ENCODE measurements at places on chromosomes 7 and 10.

- DNase-seq: no peak
Measured at GRCh38 chr7:95539426-95539825, 53.7 kb downstream of the ASB4 start.

- no peak for DNase-seq
Measured at GRCh38 chr7:45973725-45974532, 52.9 kb upstream of the IGFBP3 start.

DNA sequence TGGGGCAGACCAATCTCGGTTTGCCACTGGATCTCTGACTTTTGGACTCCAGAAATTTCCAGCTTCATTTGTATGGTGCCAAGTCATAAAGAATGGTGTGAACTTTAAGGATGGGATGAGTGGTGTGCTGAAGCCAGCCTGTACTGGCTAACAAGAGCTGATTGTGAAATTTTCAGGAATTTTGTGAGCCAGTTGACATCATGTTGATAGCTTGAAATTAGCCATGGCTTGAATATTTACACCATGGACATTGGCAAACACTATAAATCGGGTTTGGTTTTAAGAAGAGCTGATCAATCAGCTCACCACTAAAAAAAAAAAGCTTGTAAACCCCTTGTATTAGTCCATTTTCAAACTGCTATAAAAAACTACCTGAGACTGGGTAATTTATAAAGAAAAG is 14.1 kb upstream of the MYH16 start:
- DNase-seq: no peak

GRCh38 chr7:134669845-134670373 is 23.3 kb downstream of the BPGM start:
- peak; percentile 76 for DNase-seq

- no peak for DNase-seq
Measured at GRCh38 chr10:15879663-15880062, 19.4 kb upstream of the MINDY3 start.

GRCh38 chr7:153930696-153931095 is 121.5 kb upstream of the DPP6 start:
- no peak for DNase-seq

GRCh38 chr10:86747796-86748581 is 8.4 kb upstream of the BMPR1A start:
- no peak for DNase-seq

DNA sequence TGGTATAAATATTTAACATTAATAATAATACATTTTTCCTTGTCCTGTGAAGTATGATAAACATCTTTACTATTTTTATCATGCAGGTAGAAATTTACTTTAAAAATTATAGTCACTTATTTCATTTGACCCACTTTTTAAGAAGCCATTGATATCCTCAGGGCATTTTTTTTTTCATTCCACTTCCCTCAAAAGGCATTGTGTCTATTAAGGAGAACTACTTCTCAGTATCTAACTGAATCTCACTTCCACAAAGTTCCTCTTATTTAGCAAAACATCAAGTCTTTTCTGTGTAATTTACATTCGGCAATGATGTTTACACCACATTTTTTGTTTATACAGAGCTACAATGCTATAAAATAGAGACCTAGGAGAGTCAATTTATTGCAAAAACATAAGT is 388.2 kb upstream of the AKR1E2 start:
- no peak for DNase-seq

GRCh38 chr7:125278318-125278717 is 348.7 kb upstream of the POT1 start:
- no peak for DNase-seq

GRCh38 chr10:133511408-133511807 is 15.8 kb upstream of the CYP2E1 start:
- no peak for DNase-seq

- no peak for DNase-seq
Measured at GRCh38 chr7:30511973-30512662, 7.5 kb upstream of the GGCT start.

DNA sequence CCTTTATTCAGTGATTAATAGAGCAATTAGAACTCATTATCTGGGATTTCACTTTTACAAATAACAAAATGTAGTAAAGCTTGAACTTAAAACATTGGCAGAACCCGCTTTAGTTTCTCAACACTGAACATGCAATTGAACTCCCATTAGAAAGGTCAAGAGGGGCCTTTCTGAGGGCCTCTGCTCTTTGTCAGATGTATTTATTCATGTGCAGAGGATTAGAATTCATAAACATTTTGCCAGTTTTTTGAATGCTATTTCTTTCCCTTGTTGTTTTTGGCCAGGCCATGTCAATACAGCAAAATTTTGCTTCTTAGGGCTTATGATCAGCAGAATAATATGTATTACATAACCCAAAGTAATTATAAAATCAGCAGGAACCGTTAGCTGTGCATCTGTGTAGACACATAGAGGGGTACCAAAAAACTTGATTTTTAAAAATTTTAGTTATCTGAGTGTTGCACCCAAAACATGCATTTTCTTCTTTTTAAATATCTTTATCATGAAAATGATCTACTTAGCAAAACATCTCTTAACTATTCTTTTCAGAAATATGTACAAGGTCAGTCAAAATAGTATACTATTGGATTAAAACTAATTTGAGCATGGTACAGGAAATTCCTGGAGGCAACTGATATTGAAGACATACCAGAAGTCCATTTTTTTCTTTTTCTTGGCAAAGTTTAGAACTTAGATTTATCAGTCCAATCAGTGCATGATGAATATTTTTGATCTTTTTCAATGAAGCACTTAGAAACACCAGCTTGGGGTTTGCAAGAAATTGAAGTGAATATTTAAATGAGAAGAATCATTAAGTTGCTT is 177.5 kb downstream of the TWIST1 start:
- no peak for DNase-seq

DNA sequence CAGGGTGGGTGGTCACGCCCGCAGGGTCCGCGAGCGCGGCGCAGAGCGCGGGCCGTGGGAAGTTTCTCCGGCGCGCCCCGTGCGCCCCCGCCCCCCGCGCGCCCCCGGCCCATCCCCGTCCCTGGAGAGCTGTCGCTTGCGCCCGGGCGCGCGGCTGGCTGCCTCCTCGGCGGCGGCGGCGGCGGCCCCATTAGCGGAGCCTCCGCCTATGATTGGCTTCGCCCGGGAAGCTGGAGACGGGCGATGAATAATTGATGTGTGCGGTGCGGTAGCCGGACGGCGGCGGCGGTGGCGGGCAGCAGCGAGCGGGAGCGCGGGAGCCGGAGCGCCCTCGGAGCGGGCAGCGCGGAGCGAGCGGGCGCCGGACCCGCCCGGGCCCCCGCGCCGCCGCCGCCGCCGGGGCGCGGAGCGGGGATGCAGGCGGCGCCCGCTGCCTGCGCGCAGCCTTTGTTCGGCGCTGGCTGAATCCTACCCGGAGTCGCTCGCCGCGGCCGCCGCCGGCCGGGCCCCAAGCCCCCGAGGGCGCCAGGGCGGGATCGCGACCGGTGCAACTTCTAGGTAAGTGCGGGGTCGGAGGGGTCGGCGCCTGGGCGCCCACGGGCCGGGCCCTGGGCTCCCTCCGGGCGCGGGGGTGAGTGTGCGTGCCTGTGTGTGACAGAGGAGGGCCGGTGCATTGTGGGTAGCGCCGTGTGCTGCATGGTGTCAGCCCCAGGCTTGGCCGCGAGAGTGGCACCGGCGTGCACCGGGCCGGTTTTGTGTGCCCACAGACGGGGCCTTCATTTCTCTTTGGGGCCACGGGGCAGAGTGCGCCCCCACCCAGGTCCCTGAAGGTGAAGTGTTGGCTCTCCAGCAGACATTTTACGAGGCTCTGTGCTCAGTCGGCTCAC is 103.8 kb upstream of the PPIF start:
- DNase-seq: no peak

DNA sequence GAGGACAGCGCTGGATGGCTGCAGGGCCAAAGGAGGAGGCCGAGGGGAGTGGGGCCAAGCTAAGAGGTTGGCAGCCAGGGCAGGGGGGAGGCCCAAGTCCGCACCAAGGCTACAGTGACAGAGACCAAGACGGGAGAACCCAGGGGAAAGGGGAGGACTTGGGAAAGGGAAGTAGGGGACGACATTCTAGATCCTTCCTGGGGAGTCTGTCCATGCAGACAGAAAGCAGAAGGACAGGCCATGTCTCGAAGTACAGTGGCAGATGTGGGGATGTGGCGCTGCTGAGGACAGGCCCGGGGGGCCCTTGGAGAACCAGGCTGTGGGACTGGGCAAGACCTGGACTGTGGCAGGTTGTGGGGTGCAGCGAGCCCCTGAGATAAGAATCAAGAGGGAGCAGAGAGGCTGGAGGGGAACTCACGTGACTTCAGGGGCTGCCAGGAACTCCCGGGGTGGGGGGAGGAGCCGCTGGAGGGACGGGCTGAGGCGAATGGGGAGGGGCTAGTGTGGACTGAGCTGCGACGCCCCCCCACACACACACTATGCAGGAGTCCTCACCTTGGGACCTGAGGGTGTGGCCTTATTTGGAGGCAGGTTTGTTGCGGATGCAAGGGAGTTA is 68.5 kb upstream of the TNRC18 start:
- DNase-seq: no peak

DNA sequence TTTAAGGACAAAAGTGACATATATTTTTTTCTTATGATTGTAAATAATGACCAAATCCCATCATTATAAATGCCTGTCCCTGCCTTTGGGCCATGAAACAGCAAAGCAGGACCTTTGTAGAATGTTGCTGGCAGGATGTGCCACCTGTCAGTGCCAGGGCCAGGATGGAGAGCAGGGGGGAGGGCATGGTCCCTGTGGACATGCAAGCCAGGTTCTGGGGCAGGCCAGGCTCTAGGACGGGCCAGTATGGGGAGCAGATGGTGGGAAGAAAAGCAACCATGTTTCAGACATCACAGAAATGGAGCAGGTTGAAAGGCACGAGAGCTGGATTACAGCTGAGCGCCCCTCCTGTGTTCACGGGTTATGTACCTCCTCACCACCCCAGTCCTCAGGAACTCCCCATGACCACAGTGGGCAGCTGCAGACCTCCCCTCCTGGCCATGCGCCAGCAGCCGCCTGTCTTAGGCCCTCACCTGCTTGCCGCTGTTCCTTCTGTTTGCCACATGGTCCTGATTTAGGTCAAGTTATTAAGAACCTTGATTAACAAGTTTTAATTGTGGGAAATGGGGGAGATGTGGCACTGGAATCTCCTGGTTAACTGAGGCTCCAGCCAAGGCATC is 210.4 kb downstream of the PAXIP1 start:
- DNase-seq: no peak

GRCh38 chr7:50336894-50337703 is 32.6 kb downstream of the IKZF1 start:
- DNase-seq: no peak

DNA sequence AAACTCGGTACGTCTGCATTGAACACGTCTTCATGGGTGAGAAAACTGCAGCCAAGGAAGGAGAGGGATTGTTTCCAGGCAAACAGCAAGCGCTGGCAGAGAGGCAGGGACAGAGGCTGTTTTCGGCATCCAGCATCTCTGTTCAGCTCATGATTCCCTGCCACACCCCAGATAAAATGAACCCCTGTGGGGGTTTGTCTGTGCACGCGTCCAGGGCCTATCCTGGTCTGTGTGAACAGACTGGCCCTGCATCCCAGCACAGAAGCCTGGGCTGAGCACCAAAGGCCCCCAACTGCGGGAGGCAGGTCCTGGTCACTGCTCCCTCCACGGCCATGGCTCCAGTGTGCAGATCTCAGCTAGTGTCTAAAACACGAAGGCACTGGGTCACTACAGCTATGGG is 83.3 kb upstream of the FAM20C start:
- no peak for DNase-seq

- no peak for DNase-seq
Measured at GRCh38 chr7:138885383-138886147, 87.6 kb upstream of the ATP6V0A4 start.

- DNase-seq: no peak
Measured at GRCh38 chr10:36019749-36020148, 377.7 kb upstream of the FZD8 start.

DNA sequence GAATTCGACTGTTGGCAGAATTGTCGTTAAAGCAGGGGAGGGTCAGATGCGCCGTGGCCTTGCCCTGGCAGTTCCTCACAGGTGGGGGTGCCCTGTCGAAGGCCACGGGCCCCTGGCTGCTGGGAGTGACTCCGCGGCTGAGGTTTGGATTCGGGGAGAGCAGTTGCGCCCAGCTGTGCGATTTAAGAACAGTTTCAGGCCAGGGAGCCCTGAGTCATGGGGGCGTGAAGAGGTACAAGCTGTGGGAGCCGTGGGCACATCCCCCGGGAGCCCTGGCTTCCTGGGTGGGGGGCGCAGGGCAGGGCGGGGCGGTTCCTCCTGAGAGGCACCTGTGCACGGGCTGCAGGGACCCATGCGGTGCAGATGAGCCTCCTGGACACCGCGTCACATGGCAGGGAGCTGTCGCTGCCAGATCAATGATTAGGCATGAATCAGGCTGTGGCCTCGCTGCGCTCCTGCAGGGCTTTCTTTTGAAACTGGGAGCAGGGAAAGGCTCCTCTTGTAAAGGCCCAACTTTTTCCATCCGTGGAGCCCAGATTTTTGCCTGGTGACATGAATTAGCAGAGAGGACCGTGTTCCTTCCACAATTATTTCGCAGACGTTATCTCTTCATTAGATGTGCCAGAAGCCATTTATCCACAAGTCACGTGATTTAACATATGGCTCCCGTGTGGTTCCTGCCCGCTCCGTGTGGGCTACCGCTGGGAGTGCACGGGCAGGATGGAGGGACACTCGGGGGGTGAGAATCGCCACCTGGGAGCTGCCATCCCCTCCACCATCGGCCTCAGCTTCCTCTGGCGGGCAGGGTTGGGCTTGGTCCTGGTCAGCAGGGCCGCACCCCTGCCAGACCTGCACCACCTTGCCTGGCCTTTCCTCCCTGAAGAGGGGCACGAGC is 918 bp downstream of the PWWP2B start:
- DNase-seq: no peak

DNA sequence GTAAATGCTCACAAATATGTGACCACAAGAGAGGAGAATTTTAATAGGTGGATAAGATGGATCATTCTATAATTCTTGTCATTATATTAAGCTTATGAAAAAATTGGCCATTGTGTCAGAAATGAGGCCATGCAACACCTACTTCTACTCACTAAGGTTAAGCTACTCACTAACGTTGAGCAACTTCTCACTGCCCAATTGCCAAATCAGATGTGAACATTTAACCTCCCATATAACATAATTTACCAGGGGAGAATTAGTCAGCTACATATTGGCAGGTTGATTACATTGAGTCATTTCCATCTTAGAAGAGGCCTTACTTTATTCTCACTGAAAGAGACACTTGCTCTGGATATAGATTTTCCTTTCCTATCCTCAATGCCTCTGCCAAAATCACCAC is 211.2 kb upstream of the DGKB start:
- no peak for DNase-seq

GRCh38 chr10:112184379-112184778 is 814 bp upstream of the GPAM start:
- DNase-seq: no peak

- DNase-seq: no peak
Measured at GRCh38 chr7:137985253-137985896, 16.5 kb downstream of the CREB3L2 start.

- DNase-seq: no peak
Measured at GRCh38 chr10:43408331-43408709, 666 bp downstream of the HNRNPF start.

- DNase-seq: no peak
Measured at GRCh38 chr10:33037726-33038125, 79.7 kb upstream of the ITGB1 start.

Data from astrocyte of the cerebellum (primary cell).